EH (cell line): ENCODE measurements at places on chromosomes 12 and 14.

DNA sequence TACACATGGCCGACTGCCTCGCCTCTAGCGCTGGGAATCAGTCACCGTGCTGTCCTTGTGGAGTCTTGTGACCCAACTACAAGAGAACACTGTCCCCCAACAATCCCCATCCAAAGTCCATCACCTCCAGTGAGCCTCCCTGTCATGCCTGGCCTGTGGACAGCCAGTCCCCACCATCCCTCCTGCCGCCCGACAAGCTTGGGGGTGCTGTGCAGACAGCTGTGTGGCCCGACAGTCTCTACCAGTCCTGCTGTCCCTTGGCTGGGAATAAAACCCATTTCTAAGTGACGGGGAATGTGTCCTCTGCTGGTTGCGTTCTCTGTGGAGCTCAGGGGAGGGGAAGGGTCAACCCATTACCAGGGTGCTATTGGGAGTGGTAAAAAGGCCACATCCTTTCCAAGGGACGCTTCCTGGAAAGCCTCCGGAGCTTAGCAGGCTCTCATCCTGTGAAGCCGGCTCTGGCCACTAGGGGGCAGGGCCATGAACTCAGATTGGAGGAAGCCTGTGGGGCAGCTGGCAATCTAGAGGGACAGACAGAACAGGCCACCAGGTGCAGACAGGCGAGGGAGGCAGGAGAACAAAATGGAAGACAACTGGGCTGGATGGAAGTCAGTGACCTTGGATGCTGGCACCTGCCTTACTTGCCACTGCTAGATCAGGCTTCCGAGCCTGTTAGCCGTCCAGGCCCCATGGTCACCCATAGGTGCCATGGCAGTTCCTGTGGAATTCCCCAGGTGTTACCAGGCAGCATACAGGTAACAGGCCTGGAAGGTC is 12.0 kb upstream of the BLTP3B start:
- peak; percentile 67 for DNase-seq

- DNase-seq = no peak
These were observed 751.8 kb downstream of the GALC start for GRCh38 chr14:87241018-87241768.

- DNase-seq = no peak
These were observed 68.6 kb downstream of the TMEM30B start for GRCh38 chr14:61212546-61212945.

GRCh38 chr12:18808221-18808620 is 70.3 kb downstream of the CAPZA3 start:
- no peak for DNase-seq

DNA sequence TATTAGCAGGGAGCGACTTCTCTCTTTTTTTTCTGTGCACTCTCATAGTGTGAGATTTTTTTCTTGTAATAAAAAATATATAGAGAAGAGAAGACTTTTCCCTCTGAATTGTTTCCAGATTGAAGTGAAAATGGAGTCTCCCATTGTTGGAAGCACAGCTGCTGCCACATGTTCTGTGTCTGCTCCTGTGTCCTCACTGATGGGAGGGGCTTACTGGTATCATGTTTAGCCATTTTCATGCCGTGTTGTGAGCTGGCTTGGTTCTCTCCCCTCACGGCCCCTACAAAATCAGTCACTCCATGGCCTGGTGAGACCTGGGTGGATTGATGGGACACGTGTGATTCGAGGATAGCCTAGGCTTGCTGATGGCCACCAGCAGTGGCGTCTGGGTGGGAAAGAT is 379.7 kb upstream of the DDHD1 start:
- no peak for DNase-seq

GRCh38 chr14:46091819-46092218 is 559.8 kb downstream of the RPL10L start:
- DNase-seq = no peak

GRCh38 chr14:38755036-38755435 is 348.0 kb downstream of the SEC23A start:
- DNase-seq = peak; percentile 28

GRCh38 chr12:88141425-88141773 is 489 bp downstream of the CEP290 start:
- no peak for DNase-seq

- DNase-seq = no peak
These were observed 215.7 kb downstream of the KIF21A start for GRCh38 chr12:39227218-39227617.

- no peak for DNase-seq
These were observed 47.8 kb downstream of the CCDC88C start for GRCh38 chr14:91369628-91370445.

DNA sequence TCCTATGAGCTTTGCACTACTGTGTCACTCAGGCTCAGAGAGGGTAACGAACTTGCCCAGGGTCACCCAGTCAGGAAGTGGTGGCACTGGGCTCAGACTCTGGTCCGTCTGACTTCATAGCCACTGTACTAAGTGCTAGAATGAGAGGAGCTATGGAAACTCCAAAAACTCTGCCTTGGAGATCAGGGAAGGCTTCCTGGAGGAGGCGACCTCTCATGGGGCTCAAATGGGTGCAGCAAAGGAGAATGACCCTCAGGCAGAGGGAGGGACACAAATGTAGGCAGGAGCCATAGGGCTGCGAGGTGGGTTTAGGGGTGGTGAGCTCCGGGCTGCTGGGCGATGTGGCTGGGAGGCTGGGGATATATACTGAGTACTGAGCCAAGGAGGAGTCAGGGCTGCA is 3.2 kb downstream of the CCDC197 start:
- no peak for DNase-seq

- peak; percentile 30 for DNase-seq
These were observed 297.5 kb downstream of the ZFP36L1 start for GRCh38 chr14:68495101-68496039.

DNA sequence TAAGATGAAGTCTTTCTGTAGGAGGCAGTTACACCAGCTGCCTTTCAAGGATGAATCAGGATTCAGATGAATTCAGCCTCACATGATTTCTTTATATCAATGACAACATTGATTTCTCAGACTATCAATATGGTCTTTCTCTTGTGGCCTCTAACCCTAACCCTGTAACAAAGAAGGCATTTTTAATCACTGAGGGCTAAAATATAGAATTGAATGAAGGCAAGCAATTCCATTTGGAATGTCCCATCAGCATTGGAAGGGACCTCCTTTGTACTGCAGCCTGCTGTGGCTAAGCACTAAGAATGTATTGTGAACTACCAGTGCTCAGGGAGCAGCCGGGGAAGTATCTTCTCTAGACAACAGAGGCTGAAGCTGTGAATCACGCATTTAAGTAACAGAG is 90.6 kb upstream of the FRMD6 start:
- no peak for DNase-seq

DNA sequence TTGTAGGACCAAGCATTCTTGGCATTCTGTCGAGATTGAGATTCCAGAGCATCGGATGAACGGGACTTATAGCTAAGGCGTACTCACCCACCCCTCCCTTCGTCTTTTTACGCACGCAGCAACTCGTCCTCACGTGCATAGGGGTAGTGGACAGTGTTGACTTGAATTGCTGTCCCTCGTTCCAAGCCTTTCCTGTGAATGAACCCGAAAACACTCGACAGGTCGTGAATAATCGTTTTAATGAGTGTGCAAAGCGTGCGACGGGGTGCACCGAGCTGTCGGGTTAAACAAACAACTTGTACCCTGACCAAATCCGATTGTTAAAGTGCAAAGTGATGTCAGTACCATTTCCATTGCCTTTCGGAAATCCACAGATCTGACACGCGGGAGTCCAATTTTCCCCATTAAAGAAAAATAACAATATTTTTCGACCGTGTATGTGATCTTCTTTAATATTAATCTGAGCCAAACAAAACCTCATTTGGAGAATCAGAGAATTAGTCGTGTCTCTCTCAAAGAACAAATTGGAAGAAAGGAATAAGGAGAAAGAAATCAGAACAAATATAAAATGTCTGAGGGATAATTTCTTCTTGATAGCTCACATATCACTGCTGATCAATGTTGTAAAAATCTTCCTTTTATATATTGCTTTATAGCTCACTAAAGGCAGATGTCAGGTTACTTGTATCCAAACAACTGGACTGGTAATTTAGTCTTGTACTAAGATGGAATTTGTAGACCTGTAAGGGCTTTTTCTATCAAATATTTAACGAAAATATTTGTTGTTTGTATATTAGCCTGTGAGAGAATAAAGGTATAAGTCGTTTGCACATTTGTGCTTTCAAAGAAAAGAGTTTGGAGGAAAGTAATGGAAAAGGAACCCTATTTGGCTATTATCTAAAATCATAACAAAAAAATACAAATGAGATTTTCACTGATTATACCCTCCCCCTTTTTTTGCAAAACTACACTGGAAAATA is 11.8 kb downstream of the FOXG1 start:
- no peak for DNase-seq

- DNase-seq = peak; percentile 78
These were observed 75.2 kb upstream of the FBRSL1 start for GRCh38 chr12:132414634-132415326.

DNA sequence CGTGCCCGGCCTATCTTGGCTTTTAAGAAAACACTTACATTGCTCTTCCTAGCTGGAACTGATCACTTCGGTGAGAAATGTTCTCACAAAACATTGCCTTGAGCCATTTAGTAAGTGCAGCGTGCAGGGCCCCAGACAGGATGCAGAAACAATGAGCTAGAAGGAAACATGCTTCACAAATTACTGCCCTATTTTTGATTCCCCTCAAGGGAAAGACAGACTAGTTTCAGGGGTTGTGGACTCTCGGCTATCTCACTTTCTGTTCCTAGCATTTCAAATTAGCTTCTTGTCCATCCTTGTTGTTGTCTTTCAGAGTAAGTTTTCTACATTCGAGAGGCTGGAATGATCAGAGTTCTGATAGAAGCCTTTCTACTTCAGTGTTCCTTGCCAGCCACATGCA is 21.6 kb downstream of the TGFB3 start:
- DNase-seq = peak; percentile 57

GRCh38 chr14:98348505-98348904 is 923.5 kb downstream of the BCL11B start:
- no peak for DNase-seq

DNA sequence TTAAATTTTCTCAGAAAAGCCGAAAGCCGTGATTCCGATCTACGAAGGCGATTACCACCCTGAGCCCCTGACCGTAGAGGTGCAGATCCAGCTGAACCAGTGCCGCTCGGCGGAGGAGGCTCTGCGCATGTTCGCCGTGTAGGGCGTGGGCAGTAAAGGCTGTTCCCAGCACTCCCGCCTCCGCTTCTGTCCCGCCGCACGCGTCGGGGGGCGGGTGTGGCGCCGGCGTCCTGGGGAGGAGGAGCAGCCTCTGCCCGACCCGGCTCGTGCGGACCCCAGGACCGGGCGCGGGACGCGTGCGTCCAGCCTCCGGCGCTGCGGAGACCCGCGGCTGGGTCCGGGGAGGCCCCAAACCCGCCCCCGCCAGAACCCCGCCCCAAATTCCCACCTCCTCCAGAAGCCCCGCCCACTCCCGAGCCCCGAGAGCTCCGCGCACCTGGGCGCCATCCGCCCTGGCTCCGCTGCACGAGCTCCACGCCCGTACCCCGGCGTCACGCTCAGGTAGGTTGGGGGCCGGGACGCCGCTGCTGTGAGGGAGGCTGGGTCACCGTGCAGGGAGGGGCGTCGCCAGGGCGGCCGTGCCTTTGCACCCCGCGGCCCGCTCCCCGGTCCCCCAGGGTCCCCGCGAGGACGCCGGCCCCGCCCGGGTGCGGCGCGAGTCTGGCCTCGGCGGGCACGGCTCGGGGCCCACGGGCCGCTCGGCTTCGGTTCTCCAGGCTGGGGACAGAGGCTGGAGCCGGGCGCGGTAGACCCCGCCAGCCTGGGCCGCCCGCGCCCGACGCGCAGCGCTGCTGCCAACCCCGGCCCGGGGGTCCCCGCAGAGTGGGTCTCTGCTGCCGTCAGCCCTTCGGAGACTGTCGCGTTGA is at the start of gene B3GNT4:
Gene B3GNT4 (plus strand): TSS at position 409 of the 866 bp plus-strand sequence. CDS start 910 bp downstream, outside the sequence.
- peak; percentile 61 for DNase-seq

DNA sequence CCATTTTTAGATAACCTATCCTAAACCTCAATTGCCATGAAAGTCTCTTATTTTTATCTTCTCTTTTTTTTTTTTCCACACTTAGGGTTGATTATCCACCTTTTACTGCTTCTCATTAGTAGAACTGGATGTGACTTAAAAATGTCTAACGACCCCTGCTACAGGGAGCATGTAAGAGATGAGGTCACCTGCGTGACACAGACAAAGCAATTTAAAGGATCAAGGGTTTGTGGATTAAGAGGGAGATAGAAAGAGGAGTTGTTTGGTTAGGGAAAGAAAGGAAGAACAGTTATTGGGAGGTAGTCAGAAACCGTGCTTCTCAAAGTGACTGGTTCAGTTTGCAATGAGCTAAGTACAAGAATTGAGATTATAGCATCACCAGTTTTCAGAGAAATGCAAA is 239.1 kb downstream of the ALX1 start:
- DNase-seq = no peak

DNA sequence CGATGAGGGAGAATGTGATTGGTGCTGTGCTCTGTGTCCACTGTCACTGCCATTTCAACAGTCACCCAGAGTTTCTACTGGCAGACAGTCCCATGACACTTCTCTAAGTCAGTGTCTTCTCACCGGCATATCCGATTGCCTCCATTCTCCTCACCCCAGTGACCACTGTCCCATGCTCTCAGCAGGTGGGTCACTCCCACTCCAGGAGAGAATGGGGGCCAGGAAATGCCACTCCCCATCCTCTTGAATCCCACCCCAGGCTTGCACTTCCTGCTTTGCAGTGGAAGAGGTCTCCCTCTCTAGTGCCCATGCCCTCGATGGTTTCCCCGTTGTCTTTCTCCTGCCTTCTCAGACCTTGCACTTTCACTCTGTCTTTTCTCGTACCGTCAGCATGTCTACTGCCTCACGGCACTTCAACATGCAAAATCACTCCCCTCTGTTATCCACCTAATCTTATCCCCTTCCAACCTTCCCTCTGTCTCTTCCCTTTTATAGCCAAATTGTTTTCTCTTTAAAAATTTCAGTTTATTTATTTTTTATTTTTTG is 2.2 kb upstream of the EP400 start:
- DNase-seq = no peak

DNA sequence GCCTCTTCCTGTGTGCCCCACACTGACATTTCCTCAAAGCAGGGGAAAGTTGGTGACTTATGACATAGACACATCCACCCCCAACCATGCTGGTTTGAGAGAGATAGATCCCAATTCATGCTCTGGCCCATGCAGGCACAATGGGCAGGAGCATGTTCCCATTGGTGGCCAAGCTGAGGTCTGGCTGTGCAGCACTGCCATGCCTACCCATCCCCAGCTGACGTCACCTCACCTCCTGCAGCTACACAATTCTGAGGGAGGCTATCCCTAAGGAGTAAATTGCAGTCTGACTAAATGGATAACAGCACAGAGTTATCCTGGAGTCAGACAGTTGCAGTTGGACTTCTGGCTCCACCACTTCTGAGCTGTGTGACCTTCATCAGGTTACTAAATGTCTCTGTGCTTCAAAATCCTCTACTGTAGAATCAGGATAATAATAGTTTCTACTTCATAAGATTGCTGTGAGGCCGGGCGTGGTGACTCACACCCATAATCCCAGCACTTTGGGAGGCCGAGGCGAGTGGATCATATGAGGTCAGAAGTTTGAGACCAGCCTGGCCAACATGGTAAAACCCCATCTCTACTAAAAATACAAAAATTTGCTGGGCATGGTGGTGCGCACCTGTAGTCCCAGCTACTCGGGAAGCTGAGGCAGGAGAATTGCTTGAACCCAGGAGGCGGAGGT is 323.9 kb downstream of the BCL11B start:
- DNase-seq = no peak

- DNase-seq = no peak
These were observed 146.3 kb downstream of the LRIG3 start for GRCh38 chr12:58773986-58774385.
